Common myeloid progenitor, CD34-positive (primary cell): ENCODE measurements at places on chromosomes 6 and 20.

GRCh38 chr6:128713461-128713860 is 169.5 kb upstream of the LAMA2 start:
- no peaks in the 10 kb centered on the region for H3K27me3 ChIP-seq
- H3K4me1 ChIP-seq = no peaks in the 10 kb centered on the region
- DNase-seq = no peak
- no peaks in the 10 kb centered on the region for H3K36me3 ChIP-seq
- H3K27ac ChIP-seq = no peak overlapping the region
- no peak overlapping the region for H3K4me3 ChIP-seq

GRCh38 chr6:103715269-103715668 is 1144.5 kb downstream of the HACE1 start:
- H3K36me3 ChIP-seq = no peaks in the 10 kb centered on the region
- no peak for DNase-seq
- H3K4me3 ChIP-seq = no peak overlapping the region
- H3K27me3 ChIP-seq = no peaks in the 10 kb centered on the region

- H3K4me3 ChIP-seq = peak overlapping the region; percentile 86
- peak; percentile 27 for DNase-seq
- H3K4me1 ChIP-seq = peaks cover 25% of the 10 kb centered on the region
- H3K27ac ChIP-seq = peak overlapping the region; percentile 100
- peaks cover 14% of the 10 kb centered on the region for H3K36me3 ChIP-seq
These were observed 2.8 kb downstream of the PPP1R10 start for GRCh38 chr6:30614044-30614842.

DNA sequence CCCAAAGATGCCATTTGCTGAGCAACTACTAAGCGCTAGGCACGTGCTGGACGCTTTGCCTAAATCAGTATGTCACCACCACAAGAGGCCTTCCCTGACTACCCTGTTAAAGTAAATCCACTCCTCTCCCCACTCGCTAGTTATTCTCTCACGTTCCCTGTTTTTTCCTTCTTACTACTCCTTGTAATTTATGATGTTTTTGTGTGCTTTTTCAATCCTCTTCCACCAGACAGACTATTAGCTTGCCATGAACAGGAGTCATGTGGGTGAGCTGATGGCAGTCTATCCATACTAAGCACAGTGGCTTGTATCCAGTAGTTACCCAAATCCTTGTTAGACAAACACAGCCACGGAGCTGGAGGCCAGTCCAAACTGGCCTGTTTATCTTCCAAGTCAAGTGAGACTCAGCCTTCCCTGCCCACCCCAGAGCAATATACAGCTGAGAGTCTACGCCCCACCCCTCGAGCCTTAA is 41.2 kb downstream of the C6orf132 start:
- no peak for DNase-seq
- H3K36me3 ChIP-seq = no peaks in the 10 kb centered on the region
- H3K4me3 ChIP-seq = no peak overlapping the region
- H3K27me3 ChIP-seq = no peaks in the 10 kb centered on the region
- H3K4me1 ChIP-seq = peaks cover 16% of the 10 kb centered on the region
- H3K27ac ChIP-seq = no peak overlapping the region

DNA sequence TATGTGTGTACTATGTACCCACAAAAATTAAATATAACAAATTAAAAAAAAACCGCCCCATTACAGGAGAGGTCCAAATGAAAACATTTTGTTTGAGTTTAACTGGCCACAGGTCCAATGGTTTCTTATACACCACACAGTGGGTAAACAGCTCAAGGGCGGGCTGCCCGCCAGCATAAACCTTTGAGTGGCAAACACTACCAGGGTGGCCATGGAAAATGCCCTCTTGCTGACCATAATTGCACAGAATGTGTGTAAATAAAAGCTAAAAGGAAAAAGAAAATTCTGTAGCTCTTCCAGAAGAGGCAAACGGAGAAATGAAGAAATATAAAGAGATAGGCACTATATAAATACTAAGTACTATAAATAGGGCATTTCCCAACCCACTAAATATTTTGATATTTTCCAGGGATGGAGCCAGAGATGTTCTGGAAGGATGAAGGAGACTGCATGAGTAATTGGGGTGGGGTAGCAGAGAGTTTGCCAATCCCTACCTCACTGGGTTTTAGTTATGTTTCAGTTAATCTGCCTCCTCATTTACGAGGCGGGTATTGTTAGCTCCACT is 1.1 kb upstream of the CDC5L start:
- H3K4me1 ChIP-seq = peaks cover 10% of the 10 kb centered on the region
- H3K27me3 ChIP-seq = no peaks in the 10 kb centered on the region
- DNase-seq = no peak
- peak overlapping the region; percentile 88 for H3K4me3 ChIP-seq

GRCh38 chr6:82568290-82568993 is 204.8 kb downstream of the TPBG start:
- no peak for DNase-seq
- no peaks in the 10 kb centered on the region for H3K27me3 ChIP-seq
- H3K36me3 ChIP-seq = no peaks in the 10 kb centered on the region
- H3K4me3 ChIP-seq = no peak overlapping the region

GRCh38 chr6:6538261-6538660 is 50.3 kb upstream of the LY86 start:
- no peaks in the 10 kb centered on the region for H3K36me3 ChIP-seq
- H3K27ac ChIP-seq = no peak overlapping the region
- H3K27me3 ChIP-seq = peaks cover 3% of the 10 kb centered on the region
- H3K4me1 ChIP-seq = no peaks in the 10 kb centered on the region
- no peak for DNase-seq

- H3K36me3 ChIP-seq = no peaks in the 10 kb centered on the region
- H3K4me3 ChIP-seq = no peak overlapping the region
- H3K27me3 ChIP-seq = no peaks in the 10 kb centered on the region
- H3K4me1 ChIP-seq = peaks cover 7% of the 10 kb centered on the region
These were observed 22.8 kb upstream of the CCN6 start for GRCh38 chr6:112030961-112031660.

- no peaks in the 10 kb centered on the region for H3K27me3 ChIP-seq
- H3K27ac ChIP-seq = no peak overlapping the region
- no peaks in the 10 kb centered on the region for H3K36me3 ChIP-seq
- H3K4me1 ChIP-seq = no peaks in the 10 kb centered on the region
These were observed 131.6 kb downstream of the RFX6 start for GRCh38 chr6:117008618-117009017.

DNA sequence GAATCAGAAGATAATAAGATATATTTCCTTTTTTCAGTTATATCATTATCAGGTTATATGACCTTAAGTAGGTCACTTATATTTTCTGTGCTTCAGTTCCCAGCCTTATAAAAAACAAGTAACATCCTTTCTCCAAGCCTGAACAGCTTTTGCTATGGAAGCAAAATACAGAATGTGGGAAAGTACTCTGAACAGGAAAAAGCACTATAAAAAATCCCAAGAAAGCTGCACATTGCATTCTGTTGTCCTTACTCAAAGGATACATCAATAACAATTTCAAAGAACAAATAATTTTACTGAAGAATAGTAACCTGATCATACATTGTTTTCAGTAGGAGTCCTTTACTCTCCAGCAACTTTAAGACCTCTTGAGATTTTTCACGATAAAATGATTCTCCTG is 56.4 kb downstream of the SLC35A1 start:
- H3K36me3 ChIP-seq = peaks cover 19% of the 10 kb centered on the region
- H3K4me3 ChIP-seq = no peak overlapping the region
- no peaks in the 10 kb centered on the region for H3K27me3 ChIP-seq

DNA sequence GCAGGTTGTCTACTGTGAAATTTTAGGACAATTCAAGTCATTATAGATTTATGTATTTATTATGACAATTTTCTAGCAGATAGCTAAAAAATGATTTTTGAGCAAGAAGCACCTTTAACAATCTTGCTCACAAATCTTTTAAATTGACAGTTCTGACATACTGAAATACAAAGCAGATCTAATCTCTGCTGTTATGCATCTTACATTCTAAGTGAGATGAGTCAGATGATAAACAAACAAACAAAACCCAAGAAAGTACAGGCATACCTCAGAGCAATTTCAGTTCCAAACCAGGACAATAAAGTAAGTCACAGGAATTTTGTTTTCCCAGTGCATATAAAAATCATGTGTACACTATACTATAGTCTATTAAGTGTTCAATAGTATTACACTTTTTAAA is 430.7 kb upstream of the PTCHD4 start:
- DNase-seq = no peak
- H3K27me3 ChIP-seq = no peaks in the 10 kb centered on the region
- H3K27ac ChIP-seq = no peak overlapping the region
- H3K36me3 ChIP-seq = no peaks in the 10 kb centered on the region

- no peaks in the 10 kb centered on the region for H3K27me3 ChIP-seq
- no peak overlapping the region for H3K27ac ChIP-seq
- H3K4me1 ChIP-seq = no peaks in the 10 kb centered on the region
- DNase-seq = no peak
- H3K4me3 ChIP-seq = no peak overlapping the region
These were observed 227.0 kb downstream of the BMP2 start for GRCh38 chr20:6994452-6994851.
